ENCODE measurements at places on chromosomes 1 and 21. TPM values are rescaled to one million over a fixed set of nuclear protein-coding genes. Genes with fewer than 3 reads are reported as not detected.

Gene FCRL5
- total RNA-seq, result 0.14 TPM

Gene TLR5
- 15.5 TPM for total RNA-seq

Gene NOL9
- 24.2 TPM for total RNA-seq

Gene CR1
- total RNA-seq, result 1.6 TPM

Gene NSL1
- 29.7 TPM for total RNA-seq

Gene NFIA
- 82.8 TPM for total RNA-seq

Gene MCOLN2
- total RNA-seq, result 1.8 TPM

Gene KLHDC8A
- total RNA-seq, result 2.2 TPM

Gene TSPAN2
- 12.1 TPM for total RNA-seq

Gene AP4B1
- 21.5 TPM for total RNA-seq

Gene CASZ1
- 72.8 TPM for total RNA-seq

Gene HTR1D
- 7.0 TPM for total RNA-seq

Gene B4GALT2
- total RNA-seq, result 23.4 TPM

Gene FAM76A
- total RNA-seq, result 16.8 TPM

Gene GIPC2
- 19.6 TPM for total RNA-seq

GRCh38 chr1:10936998-10937901, 75.2 kb upstream of the TARDBP start:
- DNase-seq, result no peak

- DNase-seq, result no peak
These were observed 44.3 kb upstream of the EPS8L3 start for GRCh38 chr1:109807822-109808680.

DNA sequence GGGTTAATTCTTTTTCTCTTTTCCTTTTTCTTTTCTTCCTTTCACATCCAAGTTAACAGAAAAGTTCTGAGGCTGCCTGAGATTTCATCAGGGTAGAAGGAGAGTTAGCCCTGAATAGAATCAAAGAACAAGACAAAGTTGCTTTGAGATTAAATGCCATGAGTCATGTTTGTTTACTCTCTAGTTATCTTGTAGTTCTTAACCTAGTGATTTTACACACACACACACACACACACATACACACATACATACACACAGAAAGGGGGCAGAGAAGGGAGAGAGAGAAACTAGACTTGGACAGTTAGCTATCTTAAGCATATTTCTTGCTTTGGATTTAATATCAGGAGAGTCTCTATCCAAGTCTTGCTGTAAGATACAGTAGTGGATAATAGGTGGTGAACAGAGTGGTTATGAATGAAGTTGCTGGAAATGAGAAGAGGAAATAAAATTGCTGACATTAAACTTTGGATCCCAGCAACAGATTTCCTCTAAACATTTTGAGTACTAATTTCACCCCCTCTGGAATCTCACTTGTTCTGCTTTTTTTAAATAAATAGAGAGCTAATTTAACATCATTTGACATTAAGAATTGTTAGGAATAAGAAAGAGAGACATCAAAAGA, 19.9 kb downstream of the PLA2G4A start:
- peak; percentile 30 for DNase-seq

GRCh38 chr1:195761104-195761503, 847.1 kb downstream of the KCNT2 start:
- DNase-seq, result no peak

DNA sequence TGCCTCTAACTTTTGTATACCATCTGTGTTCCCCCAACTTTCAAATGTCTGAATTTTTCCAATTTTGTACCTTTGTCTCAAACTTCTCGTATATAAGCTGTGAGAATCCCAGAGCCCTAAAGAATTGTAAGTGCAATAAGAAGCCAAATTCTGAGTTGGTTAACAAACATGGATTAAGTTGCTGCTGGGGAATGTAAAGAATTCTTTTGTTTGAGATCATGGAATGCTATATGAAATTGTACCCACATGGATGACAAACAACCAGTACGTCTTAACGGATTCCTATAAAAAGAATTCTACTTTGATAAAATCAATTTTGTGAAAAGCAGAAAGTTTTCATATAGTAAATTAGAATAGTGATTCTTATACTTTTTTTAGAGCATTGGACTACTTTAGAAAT, 72.4 kb upstream of the CYP2J2 start:
- DNase-seq, result no peak

GRCh38 chr1:186967656-186968394, 139.1 kb downstream of the PLA2G4A start:
- no peak for DNase-seq

DNA sequence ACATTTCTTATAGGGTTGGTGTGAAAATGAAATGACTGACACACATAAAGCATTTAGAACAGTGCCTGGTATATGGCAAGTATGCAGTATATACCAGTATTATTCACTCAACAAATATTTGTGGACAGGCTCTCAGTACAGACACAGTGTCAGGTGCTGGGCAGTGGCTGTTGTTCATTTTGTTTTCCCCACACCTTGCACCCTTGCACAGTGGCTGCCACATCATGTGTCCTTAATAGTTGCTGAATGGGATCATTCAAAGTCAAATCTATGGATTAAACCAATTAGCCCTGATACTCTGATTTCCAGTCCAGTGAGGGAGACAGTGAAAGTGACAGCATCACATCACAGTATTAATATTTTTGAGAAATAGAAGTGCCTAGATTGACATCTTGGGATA, 2.4 kb downstream of the SLAMF1 start:
- DNase-seq, result no peak

DNA sequence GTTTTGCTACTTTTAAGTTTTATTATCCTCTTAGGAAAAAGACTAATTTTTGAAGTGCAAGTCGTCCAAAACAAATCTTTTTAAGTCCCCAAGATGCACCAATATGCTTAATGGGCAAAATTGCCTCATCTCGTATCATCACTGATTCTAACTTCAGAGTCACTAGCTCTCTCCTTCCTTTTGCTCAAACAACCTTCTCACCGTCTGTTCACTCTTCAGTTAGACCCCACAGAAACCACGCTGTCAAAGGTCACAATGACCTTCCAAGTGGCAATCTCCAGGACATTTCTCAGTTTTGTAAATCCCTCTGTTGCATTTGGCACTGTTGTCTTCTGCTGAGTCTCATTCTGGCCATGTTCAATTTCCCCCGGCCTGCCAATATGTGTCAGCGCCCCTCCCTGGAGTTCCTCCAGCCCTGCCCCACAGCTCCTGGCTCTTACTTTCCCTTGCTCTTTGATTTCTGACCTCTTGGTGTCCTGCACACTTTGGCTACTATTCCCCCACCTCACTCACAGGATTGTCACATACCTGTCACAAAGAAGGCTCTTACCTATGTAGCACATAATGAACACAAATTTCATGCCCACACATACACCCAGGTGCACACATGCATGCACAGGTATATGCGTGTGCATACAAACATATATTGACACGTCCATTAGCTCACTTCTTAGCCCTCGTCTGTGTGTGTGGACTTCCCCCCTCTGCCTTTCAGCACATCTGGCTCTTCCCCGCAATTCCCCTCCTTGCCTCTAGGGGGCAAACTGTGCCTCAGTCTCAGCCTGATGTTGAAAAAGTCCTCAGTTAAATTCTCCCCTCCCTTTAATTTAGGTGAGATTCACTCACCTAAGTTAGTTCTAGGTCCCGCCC, 354.0 kb upstream of the DUSP10 start:
- DNase-seq, result no peak

GRCh38 chr1:185338719-185339622, 21.9 kb upstream of the IVNS1ABP start:
- DNase-seq, result peak; percentile 41

DNA sequence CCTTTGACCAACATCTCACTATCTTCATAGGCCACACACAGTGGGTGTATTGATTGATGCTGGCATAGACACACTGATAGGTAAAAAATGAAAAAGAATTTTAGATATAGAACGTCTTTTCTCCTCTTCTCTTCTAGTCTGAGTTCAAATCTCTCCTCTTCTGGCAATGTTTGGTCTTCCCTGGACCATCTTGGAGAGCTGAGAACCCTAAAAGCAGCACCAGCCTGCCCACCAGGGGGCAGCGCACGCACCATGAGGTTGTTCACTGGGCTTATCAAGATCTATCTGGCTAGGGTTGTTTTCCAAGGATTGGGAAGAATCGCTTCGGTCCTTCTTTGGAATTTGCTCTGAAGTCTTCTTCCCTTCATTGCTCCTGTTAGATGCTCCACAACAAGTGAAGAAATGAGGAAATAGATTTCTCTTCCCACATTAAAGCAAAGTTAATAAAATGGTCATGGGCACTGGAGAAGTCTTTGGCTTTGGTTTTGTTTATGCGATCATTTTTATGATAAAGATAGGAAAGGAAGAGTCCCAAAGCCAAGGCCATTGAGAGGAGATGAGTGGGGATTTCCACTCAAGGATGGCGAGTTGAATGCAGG, 104.0 kb upstream of the OLIG2 start:
- no peak for DNase-seq

GRCh38 chr1:185668013-185668412, 66.2 kb upstream of the HMCN1 start:
- peak; percentile 21 for DNase-seq

DNA sequence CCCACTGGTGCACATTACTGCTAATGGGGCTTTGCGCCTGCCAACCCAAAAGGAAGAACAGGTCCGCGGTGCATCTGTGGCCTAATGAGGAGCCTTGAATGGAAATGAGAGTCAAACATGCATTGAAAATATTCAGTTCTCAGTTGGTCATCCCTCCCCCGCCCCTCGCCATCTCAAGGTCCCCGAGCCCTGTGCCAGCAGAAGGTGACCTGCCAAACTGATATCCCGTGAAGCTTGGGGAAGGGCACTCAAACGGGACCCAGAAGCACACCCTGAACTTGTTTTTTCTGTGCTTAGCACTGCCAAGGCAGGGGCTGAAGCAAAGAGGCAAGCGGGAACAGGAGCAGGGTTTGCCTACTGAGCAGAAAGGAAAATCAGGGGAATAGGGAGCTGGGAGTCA, 67.9 kb upstream of the ZNF648 start:
- no peak for DNase-seq

- no peak for DNase-seq
These were observed 389.9 kb downstream of the SIPA1L2 start for GRCh38 chr1:232239998-232240397.

- no peak for DNase-seq
These were observed 430.9 kb upstream of the ADGRL2 start for GRCh38 chr1:81369833-81370232.

DNA sequence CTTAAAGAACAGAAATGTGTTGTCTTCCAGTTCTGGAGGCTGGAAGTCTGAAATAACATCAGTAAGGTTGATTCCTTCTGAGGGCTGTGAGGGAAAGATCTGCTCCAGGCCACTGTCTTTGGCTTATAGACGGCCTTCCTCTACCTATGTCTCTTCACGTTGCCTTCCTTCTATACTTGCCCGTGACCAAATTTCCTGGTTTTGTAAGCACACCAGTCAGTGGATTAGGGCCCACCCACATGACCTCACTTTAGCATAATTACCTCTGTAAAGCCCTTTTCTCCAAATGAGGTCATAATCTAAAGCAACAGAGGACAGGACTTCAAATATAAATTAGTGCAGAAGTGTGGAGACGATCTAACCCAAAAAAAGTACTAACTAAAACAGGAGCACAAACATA, 231.6 kb downstream of the NRIP1 start:
- no peak for DNase-seq

DNA sequence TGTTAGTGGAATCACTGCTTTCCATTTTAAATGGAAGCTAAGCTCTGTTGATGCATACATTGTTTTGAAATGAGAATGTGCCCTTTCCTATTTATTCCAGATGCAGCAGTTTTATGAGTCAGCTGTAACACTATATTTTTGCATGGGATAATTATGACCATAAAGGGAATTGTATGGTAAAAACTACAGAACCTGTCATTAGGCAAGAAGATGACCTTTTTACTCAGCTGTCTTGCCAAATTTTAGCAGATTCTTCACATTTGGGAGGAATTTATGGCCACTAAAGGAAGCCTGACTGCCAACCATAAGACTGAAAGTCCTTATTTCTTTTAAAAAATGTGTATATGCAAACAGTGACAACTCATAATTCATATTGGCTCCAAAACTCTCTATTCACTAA, 356.3 kb upstream of the PRMT6 start:
- no peak for DNase-seq

DNA sequence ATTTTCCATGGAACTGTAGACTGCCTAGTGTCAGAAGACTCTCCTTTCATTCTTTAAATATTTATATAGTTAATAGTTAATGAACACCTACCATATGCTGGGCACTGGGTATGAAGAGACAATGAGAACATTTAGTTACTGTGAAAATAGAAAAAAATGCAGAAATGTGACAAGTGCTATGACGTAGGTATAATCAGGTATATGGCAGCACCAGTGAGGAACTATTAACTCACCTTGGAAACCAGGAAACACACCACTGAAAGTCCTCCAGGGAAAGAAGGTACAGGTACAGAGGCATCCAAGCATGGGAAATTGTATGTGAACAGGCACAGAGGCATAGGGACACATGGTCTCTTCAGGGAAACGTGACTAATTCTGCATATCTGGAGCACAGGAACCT, 42.3 kb downstream of the DPT start:
- no peak for DNase-seq

- DNase-seq, result peak; percentile 39
These were observed 17.4 kb upstream of the KCNAB2 start for GRCh38 chr1:6028042-6028850.

- peak; percentile 40 for DNase-seq
These were observed 55.0 kb upstream of the PAX7 start for GRCh38 chr1:18575620-18576019.

DNA sequence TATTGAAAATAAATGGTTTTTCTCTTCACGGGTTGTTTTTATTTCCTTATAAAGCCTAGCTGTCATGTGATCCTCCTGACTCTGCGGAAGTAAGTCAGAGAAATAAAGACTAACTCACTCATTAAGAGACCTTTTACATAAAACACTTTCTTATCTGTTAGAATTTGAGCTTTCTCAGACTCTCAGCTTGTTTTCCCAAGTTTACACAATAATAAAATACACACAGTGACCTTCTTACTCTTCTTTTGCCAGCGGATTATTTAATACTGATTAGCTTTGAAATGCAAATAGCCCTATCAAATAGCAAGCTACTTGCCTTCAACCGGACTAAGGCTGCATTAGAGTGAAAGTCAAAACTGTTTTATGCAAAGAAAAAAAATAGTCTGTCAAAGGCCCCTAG, 45.5 kb upstream of the CXADR start:
- DNase-seq, result no peak

DNA sequence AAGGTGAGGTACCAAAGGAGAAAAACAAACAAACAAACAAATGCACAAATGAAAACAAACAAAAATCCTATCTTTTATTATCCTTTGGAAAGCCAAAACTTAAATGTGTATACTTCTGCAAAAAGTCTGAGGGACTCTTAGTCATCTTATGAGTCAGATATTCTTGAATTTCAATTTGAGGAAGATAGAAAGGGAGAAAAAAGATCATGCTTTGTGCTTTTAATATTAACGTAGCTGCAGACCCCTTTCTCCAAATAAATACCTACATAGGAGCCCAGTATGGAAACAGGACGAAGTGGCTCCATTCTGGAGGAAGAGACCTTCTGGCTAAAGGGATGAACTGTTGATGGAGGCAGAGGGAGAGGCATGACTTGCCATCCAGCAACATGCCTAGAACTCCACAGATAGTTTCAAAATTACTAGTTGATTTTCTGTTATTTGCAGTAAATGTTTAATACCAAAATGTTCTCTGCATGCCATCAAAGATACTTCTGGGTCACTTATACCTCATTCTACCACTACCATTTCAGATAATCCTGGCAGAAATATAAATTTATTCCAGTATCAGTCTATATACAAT, 25.4 kb downstream of the NUP210L start:
- DNase-seq, result no peak
